ENCODE measurements at places on chromosomes 13 and 19.

- DNase-seq, result no peak
Measured at GRCh38 chr13:47672245-47673008, 328.6 kb downstream of the SUCLA2 start.

DNA sequence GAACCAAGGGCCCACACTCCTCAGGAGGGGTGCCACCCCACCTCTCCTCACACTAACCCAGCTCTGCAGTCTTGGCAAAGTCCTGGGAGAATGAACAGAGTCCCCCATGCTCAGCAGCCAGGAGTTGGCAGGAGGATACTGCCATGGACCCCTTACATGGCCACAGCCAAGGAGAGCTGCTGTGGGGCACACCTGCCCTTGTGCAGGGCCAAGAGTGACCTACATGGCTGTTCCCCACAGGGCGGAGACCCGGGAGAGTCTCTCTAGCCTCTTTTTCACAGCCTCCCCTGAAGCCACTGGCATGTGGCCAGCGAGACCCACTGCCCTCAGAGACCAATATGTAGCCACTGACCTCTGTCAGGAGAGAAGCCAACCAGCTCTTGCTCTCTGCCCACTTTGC lies 45.9 kb upstream of the VSTM2B start:
- DNase-seq, result no peak

DNA sequence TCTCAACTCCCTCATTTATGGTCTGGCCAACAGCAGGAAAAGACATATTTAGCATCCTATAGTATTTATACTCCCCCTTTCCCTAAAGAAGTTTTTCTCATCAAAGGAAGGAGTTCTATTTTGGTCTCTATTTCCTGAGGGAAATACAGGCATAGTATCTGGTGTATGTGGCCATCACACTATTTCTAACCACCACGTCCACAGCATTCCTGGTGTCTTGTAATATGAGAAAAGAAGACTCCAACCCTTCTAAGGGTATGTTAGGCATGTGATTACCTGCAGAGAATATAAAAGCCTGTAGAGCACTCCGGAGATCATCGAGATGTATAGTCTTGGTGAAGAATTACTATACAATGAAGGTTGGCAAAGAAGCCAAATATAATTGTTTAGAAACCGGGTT lies 137.4 kb downstream of the VWA8 start:
- DNase-seq, result no peak

- no peak for DNase-seq
Measured at GRCh38 chr13:45199711-45200110, 1.1 kb downstream of the KCTD4 start.

GRCh38 chr19:53771144-53771543 lies 53.0 kb downstream of the NLRP12 start:
- DNase-seq, result no peak

DNA sequence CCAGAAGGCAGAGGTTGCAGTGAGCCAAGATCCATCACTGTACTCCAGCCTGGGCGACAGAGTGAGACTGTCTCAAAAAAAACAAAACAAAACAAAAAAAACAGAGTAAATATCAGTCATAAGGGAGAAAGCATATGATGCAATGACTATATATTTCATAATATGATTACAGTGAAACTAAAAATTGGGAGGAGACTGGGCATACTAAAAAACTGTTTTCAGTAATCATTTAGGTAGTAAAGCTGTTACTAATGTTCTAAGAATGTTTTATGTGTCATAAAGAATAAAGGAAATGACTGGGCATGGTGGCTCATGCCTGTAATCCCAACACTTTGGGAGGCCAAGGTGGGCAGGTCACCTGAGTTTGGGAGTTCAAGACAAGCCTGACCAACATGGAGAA lies 15.9 kb downstream of the ZNF573 start:
- DNase-seq, result no peak

DNA sequence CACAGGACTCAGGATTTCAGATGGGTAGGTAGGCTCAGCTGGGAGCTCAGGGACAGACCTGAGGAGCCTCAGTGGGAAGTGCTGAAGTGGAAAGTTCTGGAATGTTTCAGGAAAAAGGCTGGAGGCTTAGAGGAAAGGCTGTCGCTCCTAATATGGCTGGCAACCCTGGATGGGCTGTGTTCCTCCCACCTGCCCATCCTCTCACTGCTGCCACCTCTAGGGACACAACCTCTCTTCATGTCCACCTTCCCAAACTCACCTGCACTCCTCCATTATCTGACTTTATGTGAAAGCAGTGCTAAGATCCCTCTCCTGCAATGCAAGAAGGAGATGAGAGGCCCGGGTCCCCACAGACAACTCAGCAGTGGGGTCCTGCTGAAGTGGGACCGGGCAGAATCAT lies 5.8 kb upstream of the CEACAM21 start:
- no peak for DNase-seq

DNA sequence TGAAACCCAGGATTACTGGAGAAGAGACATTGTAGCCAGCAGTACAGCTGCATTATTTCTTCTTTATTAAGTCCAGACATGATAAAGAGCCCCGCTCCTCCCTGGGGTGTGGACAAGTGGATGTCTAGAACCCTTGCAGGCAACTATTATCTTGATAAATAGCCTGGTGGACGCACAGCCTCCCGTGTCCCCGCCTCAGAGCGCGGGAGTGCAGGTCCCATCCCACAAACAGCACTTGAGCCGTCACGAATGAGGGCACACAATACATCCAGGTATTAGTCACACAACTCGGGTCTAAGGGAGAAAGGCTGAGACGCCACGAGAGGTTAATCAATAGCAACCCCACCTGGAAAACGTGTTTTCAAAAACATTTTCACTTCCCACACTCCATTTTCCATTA lies 213.2 kb upstream of the SOX1 start:
- DNase-seq, result no peak

GRCh38 chr19:17977021-17977420 lies 10.1 kb downstream of the KCNN1 start:
- DNase-seq, result no peak

DNA sequence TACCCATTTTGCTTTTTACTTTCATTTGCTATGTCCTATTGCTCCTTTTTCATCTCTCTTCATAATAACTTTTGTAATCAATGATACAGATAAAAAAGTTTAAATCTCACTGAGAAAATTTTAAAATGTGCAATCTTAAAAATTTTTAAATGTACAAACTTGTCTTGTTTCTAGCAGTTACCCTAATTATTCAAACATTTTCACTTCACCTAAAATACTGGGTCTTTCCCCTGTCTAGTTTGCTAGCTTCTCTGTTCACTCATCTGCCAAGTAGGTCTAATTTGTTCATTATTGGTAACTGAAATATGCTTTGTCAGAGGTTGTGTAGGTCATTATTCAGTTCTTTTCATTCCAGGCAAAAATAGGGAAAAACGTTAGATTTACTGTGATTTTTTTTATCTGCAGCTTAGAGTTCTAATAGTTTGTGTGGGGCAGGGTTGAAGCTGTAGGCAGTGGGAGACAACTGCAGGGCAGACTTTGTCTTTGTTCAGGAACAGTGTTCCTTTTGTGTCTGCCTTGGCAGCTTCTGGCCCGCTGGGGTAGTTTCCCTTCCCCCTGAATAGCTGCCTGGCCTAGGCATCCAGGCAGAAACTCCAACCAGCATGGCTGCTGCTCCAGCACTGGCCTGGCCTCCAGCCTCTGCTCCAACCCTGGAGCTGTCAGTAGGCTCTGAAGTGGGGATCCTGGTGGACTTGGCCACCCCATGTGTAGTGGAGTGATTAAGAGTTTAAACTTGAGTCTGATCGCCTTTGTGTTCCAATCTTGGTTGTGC lies 48.5 kb downstream of the WDFY2 start:
- no peak for DNase-seq

GRCh38 chr19:33368074-33368864 lies 5.2 kb upstream of the CEBPG start:
- DNase-seq, result no peak

DNA sequence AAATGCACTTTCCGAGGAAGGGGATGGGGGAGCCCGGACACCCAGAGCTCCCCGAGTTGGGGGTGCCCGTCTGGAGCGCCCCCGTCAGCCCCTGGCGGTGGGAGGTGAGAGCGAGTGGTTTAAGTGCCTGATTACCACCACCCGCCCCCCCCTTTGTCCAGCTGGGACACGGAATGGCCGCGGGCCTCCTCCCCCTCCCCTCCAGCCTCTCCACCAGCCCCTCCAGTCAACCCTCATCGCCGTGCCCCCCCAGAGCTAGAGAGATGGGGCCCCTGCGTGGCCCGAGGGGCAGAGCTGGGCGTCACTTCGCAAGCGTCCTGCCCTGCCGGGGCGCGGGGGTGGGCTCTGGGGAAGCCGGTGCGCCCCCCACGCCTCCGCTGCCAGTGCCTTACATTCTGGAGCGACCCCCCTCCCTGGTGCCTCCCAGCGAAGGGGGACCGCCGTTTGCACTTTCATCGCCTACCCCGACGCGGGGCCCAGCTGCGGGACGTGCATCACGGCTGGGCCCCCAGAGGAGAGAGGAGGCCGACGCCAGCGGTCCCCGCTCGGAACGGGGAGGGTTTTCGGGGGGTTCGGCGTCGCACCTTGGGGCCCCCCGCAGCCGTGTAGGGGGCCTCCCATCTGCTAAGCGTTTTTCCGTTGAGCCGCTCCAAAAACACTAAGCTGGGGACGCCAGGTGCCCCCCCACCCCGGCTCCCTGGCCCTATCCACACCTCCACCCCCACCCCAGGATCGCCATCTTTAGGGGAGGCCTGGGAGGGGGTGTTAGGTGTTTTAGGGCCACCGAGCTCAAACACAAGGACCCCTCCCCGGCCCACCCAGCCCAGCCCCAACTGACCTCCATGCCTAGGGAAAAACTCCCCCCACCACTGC lies 16.4 kb downstream of the SMIM24 start:
- DNase-seq, result no peak

DNA sequence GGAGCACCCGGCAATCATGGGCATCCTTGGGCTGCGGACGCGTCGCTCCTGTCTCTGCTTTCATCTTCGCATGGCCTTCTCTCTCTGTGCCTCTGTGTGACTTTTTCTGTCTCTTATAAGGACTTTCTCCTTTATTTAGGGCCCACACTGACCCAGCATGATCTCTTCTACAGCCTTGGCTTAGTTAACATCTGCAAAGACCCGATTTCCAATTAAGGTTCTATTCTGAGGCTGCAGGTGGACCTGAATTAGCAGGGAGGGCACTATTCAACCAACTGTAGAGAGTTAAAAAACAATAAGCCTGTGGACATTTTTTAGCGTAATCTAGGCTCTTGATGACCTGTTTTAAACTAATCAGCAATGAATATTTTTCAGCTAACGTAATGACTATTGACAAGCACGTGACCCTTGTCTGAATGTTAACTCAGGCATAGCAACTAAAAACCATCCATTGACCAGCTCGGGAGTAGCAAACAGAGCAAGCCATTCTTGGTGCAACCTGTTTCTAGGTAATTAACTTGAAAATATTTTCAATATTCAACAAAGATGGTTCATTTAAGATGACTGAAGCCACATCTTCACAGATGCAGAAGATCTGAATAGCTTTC lies 15.2 kb downstream of the F10 start:
- peak; percentile 35 for DNase-seq

GRCh38 chr19:8371011-8371804 lies 7.3 kb downstream of the ANGPTL4 start:
- no peak for DNase-seq

GRCh38 chr13:21413013-21413412 lies 46.1 kb downstream of the ZDHHC20 start:
- DNase-seq, result no peak

DNA sequence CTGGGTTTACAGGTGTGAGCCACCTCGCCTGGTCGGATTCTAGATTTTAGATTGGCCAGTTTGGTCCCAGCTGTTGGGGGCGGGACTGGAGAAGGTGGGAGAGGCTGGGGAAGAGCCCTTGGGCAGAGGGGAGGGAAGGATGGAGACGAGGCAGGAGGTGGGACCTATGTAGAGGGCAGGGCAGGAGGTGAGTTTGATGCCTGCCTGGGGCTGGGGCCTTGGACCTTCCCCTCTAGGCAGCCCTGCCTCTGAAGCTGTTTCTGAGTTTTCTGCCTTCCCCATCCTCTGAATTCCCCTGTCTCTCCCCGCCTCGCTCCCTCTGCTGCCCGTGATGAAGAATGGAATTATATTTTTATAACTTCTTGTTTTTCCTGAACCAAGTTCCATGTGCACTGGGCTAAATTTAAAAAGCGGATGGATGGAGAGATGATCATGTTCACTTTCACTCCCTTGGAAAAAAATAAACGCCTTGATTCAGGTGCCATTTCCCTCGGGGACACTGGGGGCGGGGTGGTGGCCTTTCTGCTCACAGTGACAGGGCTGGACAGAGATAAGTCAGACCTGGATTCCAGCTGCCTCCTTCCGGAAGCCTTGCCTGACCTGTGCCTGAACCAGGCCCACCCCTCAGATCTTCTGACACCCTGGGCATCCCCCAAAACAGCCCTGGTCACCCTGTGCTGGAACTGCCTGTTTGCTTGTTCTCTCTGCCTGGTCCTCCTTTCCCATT lies 16.5 kb upstream of the TNFAIP8L1 start:
- DNase-seq, result no peak

- DNase-seq, result no peak
Measured at GRCh38 chr19:54684527-54684926, 21.7 kb downstream of the LILRB4 start.

GRCh38 chr13:25172303-25172630 lies 179 bp upstream of the AMER2 start:
- DNase-seq, result no peak

- DNase-seq, result no peak
Measured at GRCh38 chr13:86918682-86919081, 752.5 kb upstream of the SLITRK5 start.
